ENCODE measurements at places on chromosomes 6 and 20. TPM values are rescaled to one million over a fixed set of nuclear protein-coding genes. Genes with fewer than 3 reads are reported as not detected.
A peak's percentile ranks its signal among the peaks of the same experiment; 100 is the strongest.

GRCh38 chr20:62651285-62652021, 9.2 kb downstream of the SLCO4A1 start:
- peak; percentile 78 for DNase-seq

- DNase-seq, result no peak
Measured at GRCh38 chr20:61186771-61187472, 65.1 kb upstream of the CDH4 start.

DNA sequence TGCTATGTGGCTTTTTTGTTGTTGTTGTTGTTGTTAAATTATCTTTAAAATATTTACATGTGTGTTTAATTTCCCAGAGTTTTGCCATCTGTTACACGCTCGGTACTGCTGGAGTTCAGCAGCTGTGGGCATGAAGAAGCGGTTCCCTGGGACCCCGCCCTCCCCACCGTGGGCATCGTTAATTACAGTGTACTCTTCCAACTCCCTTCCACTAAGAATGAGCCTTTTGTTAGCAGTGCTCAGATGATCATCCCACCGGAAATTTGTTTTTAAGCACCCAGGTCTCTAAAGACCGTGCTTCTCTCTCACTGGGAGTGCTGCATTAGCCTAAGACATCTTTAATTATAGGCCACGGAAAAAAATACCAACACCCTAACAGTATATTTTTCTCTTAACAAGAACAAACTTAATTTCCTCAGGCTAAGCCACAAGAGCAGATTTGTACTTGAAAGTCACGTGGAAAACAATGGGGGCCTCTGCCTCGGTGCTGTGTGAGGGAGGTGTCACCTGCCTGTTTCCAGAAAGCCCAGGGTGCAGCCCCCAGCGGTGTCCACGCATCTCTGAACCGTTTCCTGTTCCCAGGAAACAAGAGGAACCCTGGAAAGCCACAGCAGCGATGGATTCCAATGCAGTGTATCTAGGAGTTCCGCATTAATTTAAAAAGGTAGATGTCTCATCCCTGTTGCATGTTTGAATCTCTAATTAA, 113.3 kb upstream of the FRMD1 start:
- DNase-seq, result no peak

DNA sequence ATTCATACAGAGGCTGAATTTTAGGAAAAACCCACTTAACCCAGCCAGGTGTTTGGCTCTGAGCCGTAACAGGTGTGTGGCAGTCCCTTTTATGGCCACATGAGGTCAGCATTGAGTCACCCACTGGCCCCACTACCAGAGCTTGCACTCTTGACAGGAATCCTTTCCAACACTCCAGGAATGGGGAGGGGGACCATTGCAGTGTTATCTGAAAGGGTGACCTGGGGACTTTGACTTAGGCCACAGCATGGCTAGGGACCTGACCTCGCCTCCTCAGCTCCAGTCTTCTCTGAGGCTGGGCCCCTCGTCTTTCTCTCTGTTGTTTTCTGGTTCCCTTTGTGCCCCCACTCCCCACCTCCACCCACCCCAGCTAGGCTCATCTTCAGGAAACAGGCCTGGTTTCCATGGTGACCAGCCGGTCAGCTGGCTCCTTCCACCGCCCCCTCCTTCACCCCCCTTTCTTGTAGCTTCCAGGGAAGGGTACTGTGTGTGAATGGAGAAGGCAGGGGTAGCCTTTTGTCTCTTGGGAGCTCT, 2.1 kb upstream of the TMEM151B start:
- DNase-seq, result no peak

DNA sequence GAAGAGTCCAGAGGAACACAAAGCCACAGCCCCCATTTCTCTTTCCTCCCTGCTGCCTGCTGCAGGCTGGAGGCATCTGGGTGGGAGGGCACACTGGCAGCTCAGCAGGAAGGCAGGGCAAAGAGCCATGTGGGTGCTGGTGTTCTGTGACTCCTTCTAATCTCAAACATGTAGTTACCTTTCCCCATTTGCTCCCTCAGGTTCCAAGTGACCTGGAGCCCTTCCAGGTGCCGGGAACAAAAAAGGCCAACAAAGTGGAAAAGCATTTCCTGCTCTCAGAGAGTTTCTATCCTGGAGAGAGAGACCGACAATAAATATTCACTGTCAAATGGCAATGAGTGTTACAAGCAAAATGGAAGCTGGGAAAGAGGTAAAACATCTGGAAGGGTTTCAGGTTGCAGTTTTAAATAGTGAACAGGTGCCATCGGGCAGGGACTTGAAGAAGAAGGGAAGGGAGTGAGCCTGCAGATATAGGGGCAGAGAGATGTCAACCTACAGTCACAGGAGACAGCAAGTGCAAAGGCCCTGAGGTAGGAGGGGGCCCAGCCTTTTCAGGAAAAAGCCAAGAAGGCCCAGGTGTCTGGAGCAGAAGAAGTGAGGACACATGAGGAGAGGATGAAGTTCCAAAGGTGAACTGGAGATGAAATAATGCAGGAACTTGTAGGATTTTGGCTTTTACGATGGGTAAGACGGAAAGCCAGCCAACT, 43.6 kb upstream of the IYD start:
- no peak for DNase-seq

- no peak for DNase-seq
Measured at GRCh38 chr6:138863321-138863720, 67.4 kb downstream of the ECT2L start.

DNA sequence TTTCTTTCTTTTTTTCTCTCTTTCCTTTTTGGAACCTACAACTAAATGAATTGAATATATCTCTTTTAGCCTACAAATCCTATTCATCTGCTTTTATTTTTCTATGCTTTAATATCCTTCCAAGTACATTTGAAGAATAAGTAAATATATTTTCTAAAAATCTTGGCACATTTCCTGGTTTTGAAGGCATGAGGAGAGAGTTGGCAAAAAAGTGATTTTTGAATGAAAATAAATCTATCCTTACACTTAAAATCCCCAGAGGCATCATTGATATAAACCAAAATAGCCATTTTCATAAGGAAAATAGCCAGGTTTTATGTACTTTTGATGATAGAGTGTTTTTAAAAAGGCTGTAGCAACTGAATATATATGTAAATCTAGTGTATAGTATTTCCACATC, 69.0 kb downstream of the SAMD5 start:
- DNase-seq, result no peak

The SOX18 gene
- total RNA-seq, result 244 TPM
